ENCODE measurements at places on chromosomes 1 and 21.

DNA sequence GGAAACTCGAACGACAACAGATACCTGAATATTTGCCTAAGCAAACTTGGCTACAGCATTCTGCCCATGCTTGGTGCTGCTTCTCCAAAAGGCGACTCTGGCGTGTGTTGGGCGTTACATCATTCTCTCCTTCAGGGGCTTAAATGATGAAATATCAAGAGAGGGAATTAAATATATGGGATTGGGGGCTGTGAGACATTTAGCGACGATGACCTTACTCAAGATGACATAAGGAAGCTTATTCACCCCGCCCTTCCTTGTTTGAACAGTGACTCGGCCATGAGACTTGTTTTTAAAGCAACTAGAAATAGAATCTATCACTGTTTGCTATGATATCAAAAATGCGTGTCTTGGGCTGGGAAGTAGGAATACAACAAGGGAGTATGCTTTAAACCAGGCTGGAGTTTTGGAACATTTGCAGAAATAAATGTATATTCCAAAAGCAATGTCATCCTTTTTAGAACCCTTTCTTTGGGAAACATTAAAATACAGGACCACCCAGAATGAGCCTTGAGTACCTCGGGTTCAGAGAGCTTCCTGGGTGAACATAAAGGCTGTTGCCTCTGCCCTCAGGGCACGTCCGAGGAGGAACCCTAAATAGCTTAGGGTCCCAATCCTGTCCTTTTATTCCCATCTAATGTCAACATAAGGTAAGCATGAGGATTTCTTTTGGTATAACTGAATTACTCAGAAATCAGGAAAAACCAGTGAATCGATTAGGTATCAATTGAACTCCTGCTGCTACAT lies 123.3 kb upstream of the SLC45A1 start:
- DNase-seq, result no peak

DNA sequence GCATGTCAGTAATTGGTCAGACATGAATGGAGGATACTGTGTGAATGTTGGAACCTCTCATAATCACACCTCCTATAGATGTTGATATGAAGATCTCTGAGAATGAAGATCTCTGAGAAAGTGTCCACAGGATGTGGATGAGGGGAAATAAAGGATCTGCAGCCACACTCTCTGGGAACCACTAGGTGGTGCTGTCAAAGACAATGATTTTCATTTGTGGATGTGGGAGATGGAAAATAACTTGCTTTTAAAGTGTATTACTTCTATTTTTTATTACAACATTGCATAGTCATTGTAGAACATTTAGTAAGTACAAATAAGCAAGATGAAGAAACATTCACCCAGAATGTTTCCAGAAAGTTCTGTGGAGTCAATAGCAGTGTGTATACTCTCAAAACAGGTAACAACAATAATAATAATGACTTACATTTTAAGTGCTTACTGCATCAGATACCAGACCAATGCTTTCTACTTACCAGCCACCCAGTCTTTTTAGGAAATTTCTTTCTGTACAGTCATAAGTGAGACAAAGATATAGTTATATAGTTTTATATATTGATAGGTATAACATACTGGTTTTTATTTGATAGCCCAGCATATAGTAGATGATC lies 128.2 kb downstream of the ATG4C start:
- no peak for DNase-seq

GRCh38 chr1:107840725-107841124 lies 124.3 kb downstream of the VAV3 start:
- no peak for DNase-seq

DNA sequence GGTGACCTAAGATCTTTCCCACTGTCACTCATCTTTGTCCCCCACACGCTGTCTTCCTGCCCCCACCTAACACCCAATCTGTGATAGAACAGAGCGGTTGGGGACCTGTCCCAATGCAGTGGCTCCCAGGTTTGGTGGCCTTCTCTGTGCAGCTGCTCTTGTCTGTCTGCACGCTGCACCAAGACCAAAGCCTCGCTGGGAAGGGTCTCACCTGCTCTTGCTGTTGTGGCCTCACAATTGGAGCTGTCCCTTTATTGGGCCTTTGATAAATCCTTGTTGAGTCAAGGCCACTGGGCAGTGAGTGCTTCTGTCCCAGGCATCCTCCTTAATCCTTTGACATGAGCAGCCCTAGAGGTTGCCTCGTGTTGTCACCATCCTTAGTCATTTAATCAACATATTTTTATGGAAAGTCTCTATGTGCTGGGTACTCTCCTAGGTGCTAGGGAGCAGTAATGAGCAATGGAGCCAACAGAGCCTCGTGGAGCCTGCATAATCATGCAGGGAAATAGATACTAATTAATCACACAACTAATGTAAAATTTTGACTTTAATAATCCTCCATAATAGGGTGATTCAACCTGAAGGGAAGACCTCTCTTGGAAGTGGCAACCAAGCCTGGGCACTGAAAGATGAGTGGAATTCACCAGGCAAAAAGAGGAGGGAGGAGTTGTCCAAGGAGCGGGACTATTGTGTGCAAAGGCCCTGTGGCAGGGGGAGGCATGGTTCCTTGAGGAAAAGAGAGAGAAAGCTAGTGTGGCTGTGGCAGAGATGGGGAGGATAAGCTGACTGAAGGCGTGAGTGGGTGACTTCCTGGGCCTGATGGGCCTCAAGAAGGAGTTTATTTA lies 57.6 kb downstream of the MAN1C1 start:
- no peak for DNase-seq

DNA sequence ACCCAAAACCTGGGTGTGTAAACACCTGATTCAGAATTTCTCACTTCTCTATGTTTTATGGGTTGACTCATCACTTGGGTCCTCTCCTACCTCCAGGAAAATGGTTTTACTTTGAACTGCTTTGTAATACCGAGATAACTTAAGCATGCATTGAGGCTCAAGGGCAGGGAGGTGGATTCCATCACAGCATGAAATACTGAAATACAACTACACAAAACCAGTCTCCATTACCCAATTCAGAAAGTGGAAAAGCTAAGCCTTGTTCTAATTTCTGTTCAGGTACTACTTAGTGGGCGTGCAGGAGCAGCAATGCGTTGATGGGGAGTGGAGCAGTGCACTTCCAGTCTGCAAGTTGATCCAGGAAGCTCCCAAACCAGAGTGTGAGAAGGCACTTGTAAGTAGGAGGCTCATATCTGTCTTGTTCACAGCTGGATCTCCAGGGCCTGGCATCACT lies 6.1 kb upstream of the C4BPA start:
- DNase-seq, result peak; percentile 69

GRCh38 chr1:53589043-53589887 lies 130.1 kb downstream of the DMRTB1 start:
- peak; percentile 33 for DNase-seq

DNA sequence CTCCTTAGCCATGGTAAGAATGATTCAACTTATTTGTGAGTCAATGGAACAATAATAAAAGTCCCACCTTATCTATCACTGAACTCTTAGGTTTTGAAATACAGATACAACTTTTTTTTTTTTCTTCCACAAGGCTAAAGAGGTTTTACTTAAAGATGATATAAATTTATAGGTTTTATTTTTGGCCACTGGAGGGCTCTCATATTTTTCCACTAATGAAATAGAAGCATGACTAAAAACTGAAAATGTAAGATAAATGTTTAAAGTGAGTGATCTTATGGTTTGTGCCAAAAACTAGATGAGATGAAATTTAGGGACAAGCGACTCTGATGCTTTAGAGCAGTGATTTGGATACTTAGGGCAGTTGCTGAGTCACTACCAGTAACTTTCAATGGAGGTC lies 499.0 kb downstream of the NUF2 start:
- DNase-seq, result no peak

- DNase-seq, result no peak
Observed at GRCh38 chr21:29257701-29258100, 41.0 kb upstream of the BACH1 start.

- DNase-seq, result peak; percentile 59
Observed at GRCh38 chr21:42833859-42834725, 45.2 kb downstream of the WDR4 start.

DNA sequence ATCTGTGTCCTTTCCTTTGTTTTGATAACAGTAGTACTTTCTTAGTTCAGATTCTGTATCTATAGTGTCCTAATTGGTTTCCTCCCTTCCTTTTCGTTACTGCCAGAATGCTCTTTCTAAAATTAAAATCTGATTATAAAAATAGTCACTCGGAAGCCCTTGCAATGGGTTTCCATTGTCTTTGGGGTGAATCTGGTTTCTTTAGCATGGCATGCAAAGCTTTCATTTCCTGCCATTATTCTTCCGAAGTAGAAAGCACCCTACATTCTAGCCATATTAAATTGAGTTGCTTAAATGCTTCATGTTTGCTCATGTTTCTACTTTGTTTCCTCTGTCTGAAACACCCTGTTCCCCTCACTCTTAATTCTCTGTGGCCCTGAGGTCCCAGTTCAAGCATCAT lies 53.2 kb upstream of the MACF1 start:
- DNase-seq, result no peak

DNA sequence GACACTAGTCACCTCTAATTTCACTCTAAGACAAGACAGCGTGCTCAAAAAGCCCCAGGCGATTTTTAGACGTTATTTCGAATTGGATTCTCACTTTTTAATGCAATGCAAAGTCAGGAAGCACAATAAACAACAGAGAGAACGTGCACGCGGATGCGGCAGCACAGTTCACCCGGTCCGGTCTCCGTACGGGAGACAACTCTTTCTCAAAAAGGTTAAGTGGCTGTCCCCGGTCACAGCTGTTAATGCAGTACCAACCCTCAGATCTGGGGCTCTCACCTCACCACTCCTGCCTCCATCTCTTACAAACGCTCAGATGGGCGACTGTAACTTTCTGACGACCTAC lies 1.2 kb downstream of the HP1BP3 start:
- no peak for DNase-seq

- DNase-seq, result no peak
Observed at GRCh38 chr21:32143241-32143939, 135.5 kb downstream of the MIS18A start.

DNA sequence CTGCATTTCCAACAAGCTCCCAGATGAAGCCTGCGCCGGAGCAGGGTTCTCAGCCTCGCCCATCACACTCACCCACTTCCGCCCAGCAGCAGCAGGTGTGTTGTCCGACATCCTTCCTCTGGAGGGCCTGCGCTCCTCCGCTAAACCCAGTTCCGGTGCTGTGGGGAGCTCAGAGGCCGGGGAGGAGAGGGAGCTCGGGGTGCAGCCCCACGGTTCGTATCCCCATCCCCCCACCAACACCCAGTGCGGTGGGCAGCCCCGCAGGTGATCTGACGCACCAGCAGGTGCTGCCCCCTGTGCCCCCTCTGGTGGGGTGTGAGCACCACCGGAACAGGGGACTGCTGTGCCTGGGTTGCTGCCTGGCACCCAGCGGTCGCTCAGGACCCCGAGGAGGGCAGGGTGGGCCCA lies 3.4 kb upstream of the PEX10 start:
- peak; percentile 77 for DNase-seq

- DNase-seq, result no peak
Observed at GRCh38 chr1:241932845-241933244, 24.7 kb upstream of the BECN2 start.

- no peak for DNase-seq
Observed at GRCh38 chr21:15058854-15059263, 5.9 kb downstream of the NRIP1 start.

DNA sequence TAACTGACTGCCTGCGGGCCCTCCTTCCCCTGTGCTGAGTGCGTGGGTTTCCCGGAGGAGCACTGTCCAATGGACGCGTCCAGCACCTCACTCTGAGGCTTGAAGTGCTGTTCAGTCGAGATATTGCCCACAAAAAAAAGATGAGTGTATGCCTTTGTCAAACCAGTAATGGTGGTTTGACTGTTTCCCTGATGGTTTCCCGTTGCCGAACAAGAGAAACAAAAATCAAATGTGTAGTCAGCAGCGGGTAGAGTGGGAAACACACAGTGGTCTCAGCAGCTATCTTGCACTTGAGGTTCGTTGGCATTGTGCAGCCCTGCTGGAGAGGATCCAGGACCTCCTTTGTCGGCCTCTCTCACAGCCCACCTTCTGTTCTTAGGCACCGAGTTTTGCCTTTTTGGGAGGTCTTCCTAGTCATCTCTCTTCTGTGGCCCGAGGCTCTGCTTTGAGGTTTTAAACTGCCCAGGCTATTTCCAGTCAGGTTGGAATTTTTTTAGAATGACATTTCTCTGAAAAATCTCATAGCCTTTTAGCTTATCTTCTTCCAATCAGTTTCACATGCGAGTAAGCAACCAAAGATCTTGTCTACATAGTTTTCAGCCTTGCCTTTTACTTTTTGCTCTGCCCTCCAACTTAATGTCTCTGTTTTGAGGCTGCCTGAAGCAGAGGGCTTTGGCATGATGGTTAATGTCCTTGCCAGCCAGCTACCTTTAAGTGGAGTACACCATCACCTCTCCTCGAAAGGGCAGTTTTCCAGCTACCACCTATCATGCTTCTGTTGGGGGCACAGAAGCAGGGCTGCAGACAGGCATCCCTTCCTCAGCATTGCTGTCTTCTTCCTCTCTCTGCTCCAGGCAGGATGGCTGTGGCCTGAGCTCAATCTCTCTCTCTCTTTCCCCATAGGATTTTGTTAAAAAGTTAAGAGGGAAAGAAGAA lies 132.3 kb downstream of the URB2 start:
- DNase-seq, result no peak

- DNase-seq, result no peak
Observed at GRCh38 chr1:216238844-216239243, 184.4 kb downstream of the USH2A start.

DNA sequence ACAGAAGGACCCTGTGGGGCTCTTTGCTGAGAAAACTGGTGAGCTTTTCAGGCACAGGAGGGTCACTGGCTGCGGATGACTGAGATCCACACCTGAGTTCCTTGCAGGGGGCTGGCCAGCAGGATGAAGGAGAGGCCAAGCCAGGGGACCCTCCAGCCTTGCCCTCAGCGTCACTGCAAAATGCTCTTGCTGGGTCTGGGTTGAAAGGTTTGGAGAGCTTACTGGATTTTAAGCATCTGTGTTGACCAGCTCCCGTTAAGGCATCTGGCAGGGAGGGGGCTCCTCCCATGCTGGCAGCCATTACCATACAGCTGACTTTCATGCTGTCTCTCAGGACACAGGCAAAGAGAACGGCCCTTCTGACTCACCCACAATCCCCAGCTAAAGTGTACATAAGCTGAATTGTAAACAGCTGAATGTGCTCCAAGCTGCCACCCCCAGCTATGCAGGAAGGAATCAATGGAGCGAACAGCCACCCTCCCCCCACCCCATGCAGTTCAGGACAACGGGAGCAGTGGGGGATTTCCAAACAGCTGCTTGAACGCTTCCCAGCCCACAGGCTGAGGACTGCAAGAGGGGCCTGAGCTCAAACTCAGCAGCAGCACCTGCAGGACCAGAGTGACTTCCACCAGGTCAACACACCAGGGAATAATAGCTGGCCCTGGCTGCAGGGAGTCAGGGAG lies 21.3 kb upstream of the A3GALT2 start:
- no peak for DNase-seq

- peak; percentile 40 for DNase-seq
Observed at GRCh38 chr21:42568376-42568775, 54.7 kb downstream of the SLC37A1 start.

GRCh38 chr1:76336931-76337371 lies 262.4 kb downstream of the ST6GALNAC3 start:
- no peak for DNase-seq

DNA sequence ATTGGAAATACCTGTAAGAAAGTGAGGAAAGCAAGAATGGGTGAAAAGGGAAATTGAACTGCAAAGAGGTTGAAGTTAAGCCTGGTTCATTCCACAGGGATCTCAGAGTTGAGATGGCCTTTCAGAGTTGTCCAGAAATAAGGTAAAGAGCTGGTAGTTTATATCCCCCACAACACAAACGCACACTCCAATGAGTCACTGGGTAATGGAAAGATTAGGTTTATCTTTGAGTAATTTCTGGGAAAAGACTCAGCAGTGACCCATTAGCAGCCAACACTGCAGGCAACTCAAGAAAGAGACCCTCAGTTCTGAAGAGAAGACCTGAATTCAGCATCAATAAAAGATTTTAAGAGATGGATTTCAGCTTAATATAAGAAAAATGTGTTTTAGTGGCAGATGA lies 485.5 kb downstream of the PTPRC start:
- DNase-seq, result no peak
